ENCODE measurements at places on chromosomes 3 and 15. TPM values are rescaled to one million over a fixed set of nuclear protein-coding genes. Genes with fewer than 3 reads are reported as not detected.

PRR20G gene
- not detected for polyA plus RNA-seq

TGFBR2 gene
- polyA plus RNA-seq, result 61.4 TPM

GXYLT2 gene
- 27.9 TPM for polyA plus RNA-seq

IL20RB gene
- polyA plus RNA-seq, result 0.97 TPM

B3GNT5 gene
- polyA plus RNA-seq, result 6.8 TPM

TMCO5A gene
- not detected for polyA plus RNA-seq

MCF2L2 gene
- polyA plus RNA-seq, result 0.21 TPM

- no peak for DNase-seq
Observed at GRCh38 chr15:100291106-100291505, 50.7 kb downstream of the ADAMTS17 start.

GRCh38 chr3:43287500-43287873, 1.1 kb downstream of the SNRK start:
- no peak for DNase-seq

- no peak for DNase-seq
Observed at GRCh38 chr3:136958939-136959338, 1.2 kb downstream of the IL20RB start.

DNA sequence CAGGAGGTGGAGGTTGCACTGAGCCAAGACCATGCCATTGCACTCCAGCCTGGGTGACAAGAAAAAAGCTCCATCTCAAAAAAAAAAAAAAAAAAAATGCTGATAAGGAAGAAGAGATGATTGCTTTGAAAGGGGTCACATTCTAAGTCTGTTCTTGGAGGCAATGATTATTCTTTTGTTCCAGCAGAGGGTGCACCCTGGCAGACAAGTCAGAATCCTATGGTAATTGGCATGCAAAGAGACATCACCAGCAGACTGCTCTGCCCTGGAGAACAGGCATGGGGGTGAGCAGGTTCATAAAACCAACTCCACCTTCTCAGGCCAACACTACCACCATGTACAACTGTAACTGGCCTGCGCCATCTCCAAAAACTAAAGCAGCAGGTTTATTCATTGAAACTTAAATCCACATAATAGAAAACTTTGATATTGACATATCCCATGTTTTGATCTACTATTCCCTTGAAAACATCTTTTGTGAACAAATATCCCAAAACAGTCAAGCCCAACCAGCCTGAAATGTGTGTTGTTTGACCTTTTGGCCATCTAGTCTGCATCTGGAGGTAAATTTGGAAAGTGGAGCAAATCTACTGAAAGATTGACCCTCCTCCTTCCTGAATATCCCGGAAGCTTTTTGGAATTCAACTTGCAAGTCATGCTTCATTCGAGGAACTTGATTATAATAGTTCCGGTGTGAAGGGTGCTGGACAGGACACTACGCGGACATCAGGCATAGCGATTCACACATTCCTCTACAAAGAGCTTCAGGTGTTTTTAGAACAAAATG, 100.3 kb downstream of the MECOM start:
- DNase-seq, result no peak

DNA sequence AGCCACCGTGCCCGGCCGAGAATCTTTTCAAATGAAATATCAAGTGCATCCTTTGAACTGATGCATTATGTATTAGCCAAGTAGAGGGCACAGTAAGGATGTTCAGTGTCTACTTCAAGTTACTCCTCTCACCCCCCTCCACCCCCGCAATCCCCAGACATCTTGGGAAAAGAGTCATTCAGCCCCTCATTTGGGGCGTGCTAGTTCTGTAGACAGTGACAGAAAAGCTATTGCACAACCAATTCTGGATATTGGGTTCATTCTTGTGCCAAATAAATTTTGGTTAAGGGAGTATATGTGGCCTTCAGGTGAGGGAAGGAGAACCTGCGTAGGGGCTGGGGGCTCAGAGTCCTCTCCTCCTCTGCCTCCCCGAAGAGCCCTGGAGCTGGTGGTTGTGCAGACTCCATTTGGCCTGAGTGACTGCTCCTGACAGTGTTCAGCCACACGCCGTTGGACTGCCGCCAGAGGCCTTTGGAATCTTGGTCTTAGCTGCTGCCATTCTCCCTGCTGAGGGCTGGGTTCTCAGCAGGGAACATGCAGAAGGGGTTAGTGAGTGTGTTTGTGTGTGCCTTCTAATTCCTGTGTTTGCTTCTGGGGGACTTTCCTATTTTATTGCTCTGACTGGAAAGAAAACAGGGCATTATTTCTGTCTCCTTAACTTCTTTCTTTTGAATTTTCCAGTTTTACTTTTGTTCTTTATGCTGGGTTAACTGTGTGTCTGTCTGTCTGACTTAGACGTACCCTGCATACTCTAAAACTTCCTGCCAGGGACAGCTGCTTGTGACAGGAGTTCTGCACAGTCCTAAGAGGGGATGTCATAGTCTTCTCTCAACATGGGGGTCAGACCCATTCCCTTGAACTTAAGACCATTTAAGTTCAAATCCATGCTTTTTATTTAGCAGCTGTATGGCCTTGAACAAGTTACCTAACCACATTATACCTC, 21.0 kb downstream of the RARB start:
- DNase-seq, result peak; percentile 73

GRCh38 chr15:63860555-63860954, 26.8 kb upstream of the HERC1 start:
- DNase-seq, result no peak

GRCh38 chr15:44328135-44328534, 39.6 kb downstream of the GOLM2 start:
- no peak for DNase-seq

DNA sequence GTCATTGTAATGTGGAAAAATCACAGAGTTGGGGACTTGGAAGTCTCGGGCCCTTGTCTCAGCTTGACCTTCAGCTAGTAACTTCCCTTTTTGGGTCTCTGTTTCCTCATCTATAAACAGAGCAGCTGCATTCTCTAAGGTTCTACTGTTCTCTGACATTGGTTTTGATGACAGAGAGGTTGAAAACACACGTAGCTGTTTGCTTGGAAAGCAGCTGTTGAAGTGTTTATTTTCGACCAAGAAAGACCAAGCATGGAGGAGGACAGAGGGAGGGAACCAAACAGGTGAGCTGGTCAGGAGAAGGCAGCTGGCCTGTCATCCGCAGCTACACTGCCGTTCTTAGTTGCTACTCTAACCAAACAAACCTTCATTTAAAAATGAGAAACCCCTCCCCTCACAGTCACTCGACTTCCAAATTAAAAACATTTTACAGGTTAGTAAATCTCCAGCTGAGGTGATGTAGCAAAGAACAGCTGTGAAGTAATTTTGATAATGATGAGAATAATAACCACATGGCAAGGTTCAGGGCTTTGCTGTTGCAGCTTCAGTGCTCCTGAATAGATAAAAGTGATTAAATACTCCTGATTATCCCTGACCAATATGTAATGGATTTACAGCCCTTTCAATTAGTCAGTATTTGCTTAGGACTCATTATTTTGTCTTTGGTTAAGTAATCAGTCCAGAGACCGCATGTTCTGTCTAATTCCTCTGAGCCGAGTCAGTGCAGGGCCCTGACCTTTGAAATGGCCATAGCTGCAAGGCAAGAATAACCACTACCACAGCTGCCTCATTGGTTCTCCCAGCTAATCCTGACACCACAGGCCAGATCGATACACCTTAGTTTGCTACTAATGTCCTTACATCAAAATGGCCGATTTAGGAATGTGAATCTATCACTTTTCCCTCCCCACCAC, 65.3 kb downstream of the MEIS2 start:
- no peak for DNase-seq

DNA sequence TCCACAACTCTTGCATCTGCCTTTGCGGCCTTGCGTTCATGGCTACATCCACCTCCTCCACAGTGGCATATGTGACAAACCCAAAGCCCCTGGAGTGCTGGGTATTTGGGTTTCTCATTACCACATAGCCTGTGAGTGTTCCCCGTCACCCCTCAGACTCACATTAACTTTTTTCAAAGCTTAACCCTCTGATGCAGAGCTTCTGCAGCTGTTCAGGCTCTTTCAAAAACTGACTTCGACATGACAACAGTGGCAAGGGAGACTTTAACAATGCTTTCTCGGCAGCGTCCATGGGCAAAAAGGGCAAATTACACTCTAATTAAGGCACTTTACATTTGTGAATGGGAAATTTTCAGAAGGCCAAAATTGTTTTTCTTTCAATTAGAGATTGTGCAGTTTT, 343.2 kb downstream of the UNC13C start:
- no peak for DNase-seq

DNA sequence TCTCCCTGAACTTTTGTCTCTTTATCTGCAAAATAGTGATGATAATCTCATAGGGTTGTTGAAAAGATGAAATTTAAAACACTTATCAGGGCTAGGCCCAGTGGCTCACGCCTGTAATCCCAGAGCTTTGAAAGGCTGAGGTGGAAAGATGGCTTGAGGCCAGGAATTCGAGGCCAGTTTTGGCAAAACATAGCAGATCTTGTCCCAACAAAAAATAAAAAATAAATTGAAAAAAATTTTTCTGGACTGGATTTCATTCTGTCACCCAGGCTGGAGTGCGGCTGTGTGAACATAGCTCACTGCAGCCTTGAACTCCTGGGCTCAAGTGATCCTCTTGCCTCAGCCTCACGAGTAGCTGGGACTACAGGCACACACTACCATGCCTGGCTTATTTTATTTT, 29.6 kb downstream of the LMLN start:
- DNase-seq, result no peak

- DNase-seq, result peak; percentile 46
Observed at GRCh38 chr3:53672981-53673380, 173.2 kb downstream of the CHDH start.

- DNase-seq, result no peak
Observed at GRCh38 chr3:19877656-19878055, 56.4 kb downstream of the EFHB start.

- no peak for DNase-seq
Observed at GRCh38 chr3:196138482-196139254, 56.8 kb upstream of the TFRC start.

GRCh38 chr3:31406896-31407295, 125.8 kb upstream of the STT3B start:
- no peak for DNase-seq

DNA sequence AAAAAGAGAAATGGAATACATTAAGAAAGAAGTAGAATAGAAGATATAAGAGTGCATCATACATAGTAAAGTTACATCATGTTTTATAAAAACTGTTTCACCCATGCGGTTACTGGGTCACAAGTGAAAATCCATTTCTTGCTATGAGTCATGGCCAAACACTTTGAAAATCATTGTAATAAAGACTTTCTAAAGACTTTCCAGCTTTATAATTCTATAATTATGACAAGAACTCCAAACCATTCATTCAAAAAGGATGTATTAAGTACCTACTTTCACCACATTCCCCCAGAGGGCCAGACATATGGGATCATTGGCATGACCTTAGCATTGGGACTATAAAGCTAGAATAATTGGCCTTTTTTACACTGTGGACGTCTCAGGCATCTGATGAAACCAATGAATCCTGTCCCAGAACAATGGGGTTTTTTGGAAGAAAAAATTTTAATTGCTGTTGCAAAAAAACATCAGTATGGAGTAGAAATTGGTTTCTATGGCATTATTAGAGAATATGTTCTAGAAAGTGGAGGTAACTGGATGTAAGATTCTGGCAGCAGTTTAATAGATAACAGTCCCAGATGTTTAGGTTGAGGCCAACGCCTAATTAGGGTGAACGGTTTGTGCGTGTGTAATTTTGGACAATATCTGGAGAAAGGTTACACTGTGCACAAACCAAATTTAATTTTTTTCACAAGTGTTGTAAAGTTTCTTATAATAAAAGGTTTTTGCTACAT, 3.3 kb upstream of the SKIC8 start:
- DNase-seq, result no peak

DNA sequence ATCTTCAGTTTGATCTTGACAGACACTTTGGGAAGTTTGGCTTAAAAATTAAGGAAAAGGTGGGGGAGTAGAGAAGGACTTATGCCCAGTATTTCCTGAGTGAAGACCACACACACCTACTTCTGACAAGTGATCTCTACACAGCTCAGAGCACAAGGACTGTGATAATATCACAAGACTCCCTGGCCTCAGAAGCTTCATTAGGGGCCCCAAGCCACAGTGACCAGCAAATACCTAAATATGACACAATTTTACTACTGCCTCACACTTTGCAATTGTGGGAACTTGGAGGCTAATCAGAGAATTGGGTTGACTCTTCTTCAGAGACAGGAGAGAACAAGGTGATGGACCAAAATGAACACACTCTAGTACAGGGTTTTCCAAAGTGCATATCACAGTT, 2.6 kb downstream of the ILDR1 start:
- DNase-seq, result no peak

- DNase-seq, result no peak
Observed at GRCh38 chr3:170107941-170108340, 70.1 kb downstream of the GPR160 start.

- no peak for DNase-seq
Observed at GRCh38 chr3:39528844-39529243, 61.4 kb downstream of the MOBP start.

- DNase-seq, result no peak
Observed at GRCh38 chr3:160040181-160040580, 51.5 kb downstream of the IL12A start.

DNA sequence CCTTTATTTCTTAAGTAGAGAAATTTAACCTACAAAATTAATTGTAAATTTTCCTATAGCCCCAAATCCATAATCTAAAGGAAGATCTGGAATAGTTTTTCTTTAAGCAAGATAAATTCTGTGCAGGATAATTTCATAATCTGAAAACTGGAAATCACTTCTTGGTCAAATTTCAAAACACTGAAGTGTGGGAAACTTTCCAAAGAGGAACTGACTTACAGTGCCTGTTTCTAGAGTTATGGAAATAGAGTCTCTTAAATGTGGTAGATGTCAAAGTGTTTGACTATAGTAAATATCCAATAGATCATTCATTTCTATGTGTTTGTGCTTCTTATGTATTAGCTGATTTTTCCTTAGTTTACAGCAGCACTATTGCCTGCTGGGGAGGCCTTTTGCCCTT, 1.6 kb upstream of the P2RY13 start:
- peak; percentile 28 for DNase-seq

DNA sequence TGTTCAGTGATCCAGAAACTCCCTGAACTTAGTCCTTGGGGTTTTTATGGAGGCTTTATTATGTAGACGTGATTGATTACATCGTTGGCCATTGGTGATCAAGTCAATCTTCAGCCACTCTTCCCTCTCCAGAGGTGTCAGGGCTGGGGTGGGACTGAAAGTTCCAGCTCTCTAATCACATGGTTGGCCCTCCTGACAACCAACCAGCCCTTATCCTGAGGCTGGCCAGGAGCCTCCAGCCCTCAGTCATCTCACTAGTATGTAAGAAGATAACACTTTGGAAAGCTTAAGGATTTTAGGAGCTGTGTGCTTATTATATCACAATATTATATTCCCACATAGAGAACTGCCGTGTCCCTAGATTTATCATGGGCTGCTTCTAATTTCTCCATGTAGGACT, 142.3 kb downstream of the VPS8 start:
- DNase-seq, result no peak

- no peak for DNase-seq
Observed at GRCh38 chr3:147409143-147410115, at the start of gene ZIC1. Gene ZIC1 (plus strand): TSS chr3:147409365. CDS start chr3:147410113, 748 bp downstream.

- DNase-seq, result peak; percentile 31
Observed at GRCh38 chr3:23837286-23837685, 31.5 kb downstream of the UBE2E1 start.

DNA sequence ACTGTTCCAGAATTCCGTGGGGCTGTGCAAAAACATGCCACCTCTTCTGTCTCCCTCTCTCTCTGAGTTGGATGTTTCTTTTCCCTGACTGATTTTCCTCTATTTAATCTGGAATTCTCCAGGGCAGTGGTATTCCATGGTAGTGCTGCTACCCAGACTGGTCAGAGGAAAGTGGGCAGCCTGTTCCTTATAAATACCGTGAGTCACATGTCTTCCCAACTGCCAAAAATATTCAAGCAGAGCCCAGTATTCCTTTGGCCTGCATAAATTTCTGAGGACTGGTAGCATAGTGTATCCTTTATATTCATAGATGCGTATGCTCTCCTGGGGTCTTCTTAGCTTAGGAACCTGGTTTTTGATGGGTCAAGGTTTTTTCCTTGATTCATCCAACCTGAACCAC, 40.9 kb downstream of the CEMIP start:
- no peak for DNase-seq
